ENCODE measurements at places on chromosomes 7 and 10.

DNA sequence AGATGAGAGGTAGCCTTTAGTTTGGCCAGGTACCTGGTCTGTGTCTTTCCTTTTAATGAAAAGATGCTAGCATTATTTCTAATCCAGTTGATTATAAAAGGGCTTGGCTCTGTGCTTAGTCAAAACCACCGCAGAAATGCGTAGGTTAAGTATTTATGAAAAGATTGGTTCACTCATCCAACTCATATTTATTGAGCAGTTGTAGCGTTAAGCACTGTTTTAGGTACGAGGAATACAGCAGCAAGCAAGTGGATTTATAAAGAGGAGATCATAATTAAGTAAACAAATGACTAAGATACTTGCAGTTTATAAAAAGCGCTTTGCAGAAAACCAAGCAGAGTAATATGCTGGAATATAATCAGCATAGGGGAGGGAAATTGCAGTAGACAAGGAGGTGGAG, 129.8 kb downstream of the PPP1R17 start:
- no peak for DNase-seq

DNA sequence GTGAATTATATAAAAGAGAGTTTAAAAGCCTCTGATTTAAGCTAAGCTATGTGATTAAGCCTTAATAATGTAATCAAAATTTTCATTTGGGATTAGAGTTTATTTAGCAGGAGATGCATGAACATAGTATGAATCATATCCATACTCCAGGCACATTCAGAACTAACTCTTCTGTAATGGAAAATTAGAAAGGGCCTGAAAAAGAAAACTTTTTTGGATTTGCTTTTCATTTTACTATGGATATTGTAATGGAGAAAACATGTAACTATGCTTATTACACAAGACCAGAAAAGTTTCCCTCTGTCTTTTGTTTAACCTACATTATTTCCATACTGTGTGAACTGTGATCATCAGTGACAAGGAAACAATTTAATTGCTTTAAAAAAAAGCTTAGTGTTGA, 22.0 kb downstream of the TES start:
- no peak for DNase-seq

- DNase-seq, result no peak
Measured at GRCh38 chr7:132255898-132256297, 320.4 kb downstream of the PLXNA4 start.

- DNase-seq, result peak; percentile 43
Measured at GRCh38 chr7:132666071-132666773, 90.0 kb upstream of the PLXNA4 start.

GRCh38 chr10:19041171-19041570, 7.4 kb upstream of the MALRD1 start:
- no peak for DNase-seq

GRCh38 chr10:61153771-61154170, 209.8 kb upstream of the RHOBTB1 start:
- DNase-seq, result no peak

GRCh38 chr10:77396290-77396689, 241.3 kb downstream of the KCNMA1 start:
- no peak for DNase-seq

GRCh38 chr10:118564652-118565051, 30.8 kb downstream of the PRLHR start:
- DNase-seq, result no peak

GRCh38 chr7:139648391-139648861, 124.9 kb downstream of the CLEC2L start:
- peak; percentile 42 for DNase-seq

GRCh38 chr7:99614495-99614894, 2.3 kb upstream of the ZSCAN25 start:
- DNase-seq, result no peak

- no peak for DNase-seq
Measured at GRCh38 chr10:110444004-110444337, 53.7 kb upstream of the DUSP5 start.

GRCh38 chr7:78585980-78586379, 787.4 kb downstream of the PHTF2 start:
- DNase-seq, result no peak

DNA sequence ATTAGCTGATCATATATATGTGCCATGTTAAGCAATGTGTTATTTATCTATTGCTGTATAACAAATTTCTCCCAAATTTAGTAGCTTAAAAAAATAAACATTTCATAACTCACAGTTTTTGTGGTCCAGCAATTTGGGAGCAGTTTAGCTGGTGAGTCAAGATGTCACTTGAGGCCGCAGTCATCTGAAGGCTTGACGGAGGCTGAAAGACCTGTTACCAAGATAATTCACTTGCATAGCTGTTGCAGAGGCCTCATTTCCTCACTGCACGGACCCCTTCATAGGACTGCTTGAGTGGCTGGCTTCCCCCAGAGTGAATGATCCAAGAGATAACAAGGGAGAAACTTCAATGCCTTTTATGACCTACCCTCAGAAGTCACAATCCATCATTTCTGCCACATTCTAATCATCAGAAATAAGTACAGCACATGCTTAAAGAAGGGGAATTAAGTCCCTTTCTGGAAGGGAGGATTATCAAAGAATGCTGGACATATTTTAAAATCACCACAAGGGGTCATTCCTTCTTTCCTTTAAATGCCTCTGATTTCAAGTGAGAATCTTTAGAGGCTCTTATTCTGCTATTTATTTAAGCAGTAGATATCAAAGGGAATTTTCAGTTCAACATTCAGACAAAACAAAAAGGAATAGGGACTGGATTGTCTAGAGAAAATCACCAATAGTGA, 10.5 kb upstream of the SRPK2 start:
- no peak for DNase-seq

- no peak for DNase-seq
Measured at GRCh38 chr10:51075043-51075872, 971 bp downstream of the PRKG1 start.

DNA sequence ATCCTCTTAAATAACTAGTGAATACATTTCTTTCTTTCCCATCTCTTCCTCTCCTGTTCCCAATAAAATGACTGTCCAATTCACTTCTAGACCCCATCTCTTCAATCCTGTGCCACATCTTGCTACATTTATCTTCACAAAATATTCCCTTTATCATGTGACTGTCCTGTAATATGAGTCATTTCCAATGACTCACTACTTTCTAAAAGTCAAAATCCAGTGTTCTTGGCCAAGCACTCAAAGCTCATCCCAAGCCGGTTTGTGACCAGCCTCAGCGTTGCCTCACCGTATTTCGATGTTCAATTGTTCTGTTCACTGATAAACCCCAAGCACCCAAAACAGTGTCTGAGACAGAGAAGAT, 104.7 kb downstream of the PARD3 start:
- DNase-seq, result no peak

- DNase-seq, result no peak
Measured at GRCh38 chr7:742791-743190, 15.7 kb upstream of the PRKAR1B start.

DNA sequence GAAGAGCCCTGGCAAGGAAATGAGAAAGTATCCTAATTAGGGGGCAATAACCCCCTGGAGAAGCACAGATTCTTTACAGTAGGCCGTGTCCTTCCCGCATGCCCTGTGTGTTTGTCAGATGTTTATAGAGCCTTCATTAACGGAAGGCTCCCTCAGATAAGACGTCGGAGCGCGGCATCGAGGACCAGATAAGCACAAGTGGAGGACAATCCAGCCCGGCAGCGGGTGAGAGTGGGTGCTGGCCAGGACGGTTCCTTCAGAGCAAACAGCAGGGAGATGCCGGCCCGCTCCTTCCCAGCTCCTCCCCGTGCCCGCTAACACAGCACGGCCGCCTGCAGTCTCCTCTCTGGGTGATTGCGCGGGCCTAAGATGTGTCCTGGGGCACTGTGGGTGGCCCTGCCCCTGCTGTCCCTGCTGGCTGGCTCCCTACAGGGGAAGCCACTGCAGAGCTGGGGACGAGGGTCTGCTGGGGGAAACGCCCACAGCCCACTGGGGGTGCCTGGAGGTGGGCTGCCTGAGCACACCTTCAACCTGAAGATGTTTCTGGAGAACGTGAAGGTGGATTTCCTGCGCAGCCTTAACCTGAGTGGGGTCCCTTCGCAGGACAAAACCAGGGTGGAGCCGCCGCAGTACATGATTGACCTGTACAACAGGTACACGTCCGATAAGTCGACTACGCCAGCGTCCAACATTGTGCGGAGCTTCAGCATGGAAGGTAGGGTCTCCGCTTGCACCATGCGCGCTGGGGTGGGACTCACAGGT, at the start of gene GDF2:
Gene GDF2 (plus strand): TSS at position 155 of the 762 bp plus-strand sequence. CDS start 215 bp downstream, at position 370.
- DNase-seq, result no peak

- no peak for DNase-seq
Measured at GRCh38 chr10:17247210-17247609, 19.2 kb downstream of the VIM start.

GRCh38 chr10:72309290-72310240, 35.8 kb downstream of the DDIT4 start:
- DNase-seq, result peak; percentile 57

- no peak for DNase-seq
Measured at GRCh38 chr7:136342251-136342650, 365.1 kb upstream of the MTPN start.
